ENCODE measurements at places on chromosomes 12 and 14. TPM values are rescaled to one million over a fixed set of nuclear protein-coding genes. Genes with fewer than 3 reads are reported as not detected.

ANO2 gene
- total RNA-seq: 1.7 TPM

OR10P1 gene
- not detected for total RNA-seq

DNA sequence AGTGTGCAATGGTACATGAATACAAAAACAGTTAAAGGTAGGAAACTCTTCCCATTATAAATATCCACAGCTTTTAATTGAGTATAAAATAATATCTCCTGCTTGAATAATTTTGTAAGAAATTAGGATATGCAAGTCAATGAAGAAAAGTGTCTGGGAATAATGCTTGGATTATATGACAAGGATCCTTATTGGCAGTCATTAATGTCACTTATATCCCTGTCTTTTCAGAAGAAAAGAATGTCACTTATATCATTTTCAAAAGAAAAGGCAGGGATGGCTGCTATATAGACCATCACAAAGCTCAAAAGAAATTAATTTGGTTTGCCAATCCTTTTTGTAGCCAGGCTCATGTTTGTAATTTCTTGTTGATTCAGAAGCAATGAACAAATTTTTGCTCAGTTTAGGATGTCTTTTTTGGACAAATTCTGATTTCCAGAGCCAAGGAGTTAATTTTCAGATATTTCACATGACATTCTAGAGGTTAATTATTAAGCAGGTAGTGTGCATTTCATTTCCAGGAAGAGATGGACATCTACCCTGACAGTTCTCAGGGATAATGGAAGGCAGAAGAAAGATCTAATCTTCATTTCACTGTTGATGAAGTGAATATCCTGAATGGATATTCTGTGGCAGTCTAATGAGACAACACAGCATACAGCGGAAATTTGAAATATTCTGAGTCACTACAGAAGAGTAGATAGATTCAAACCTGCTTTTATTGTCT is 299.8 kb downstream of the RPS29 start:
- no peak for DNase-seq

HOXC4 gene
- 2.8 TPM for total RNA-seq
